ENCODE measurements at places on chromosomes 11 and 22. TPM values are rescaled to one million over a fixed set of nuclear protein-coding genes. Genes with fewer than 3 reads are reported as not detected.

GRCh38 chr22:48362721-48363404 lies 1464.8 kb downstream of the BRD1 start:
- H3K27ac ChIP-seq: no peak overlapping the region

FAM181B gene
- total RNA-seq: not detected

OR5P2 gene
- total RNA-seq: not detected

P2RX6 gene
- total RNA-seq: not detected
